ENCODE measurements at places on chromosomes 5 and 9.
A peak's percentile ranks its signal among the peaks of the same experiment; 100 is the strongest.

- peak; percentile 14 for DNase-seq
These were observed 1.1 kb upstream of the EPB41L4A start for GRCh38 chr5:112419986-112420864.

DNA sequence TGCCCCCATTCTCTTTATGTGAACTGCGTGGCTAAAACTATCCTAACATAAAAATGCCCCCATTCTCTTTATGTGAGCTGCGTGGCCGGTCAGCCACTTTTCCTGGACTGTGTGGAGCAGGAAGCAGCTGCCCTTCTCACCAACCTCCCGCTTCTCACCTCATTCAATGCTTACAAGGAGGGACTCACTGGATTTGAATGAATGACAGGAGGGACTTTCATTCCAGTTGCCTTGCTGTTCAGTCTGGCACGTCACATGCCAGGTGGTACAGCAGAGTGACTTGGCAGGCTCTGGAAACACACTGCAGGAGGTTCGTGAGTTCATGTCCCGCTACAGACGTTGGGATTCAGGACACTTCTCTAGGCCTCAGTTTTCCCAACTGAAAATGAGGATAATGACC is 60.2 kb upstream of the NFIL3 start:
- DNase-seq = no peak

DNA sequence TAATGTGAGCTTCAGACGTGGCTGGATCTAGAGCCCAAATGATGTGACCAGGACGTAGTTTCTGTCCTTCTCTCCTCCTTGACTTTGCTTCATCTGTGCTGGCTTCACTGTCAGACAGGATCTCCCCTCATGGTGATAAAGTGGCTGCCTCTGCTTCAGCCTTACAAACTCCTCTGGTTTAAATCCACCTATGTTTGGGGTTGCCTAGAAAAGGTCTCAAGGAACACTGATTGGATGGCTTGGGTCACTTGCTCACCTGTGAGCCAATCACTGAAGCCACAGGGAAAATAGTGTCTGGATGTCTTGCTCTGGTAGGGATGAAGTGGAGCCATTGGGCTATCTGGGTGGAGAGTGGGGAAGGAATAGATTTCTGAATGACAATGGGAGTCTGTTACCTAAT is 36.1 kb downstream of the FGF18 start:
- DNase-seq = no peak

DNA sequence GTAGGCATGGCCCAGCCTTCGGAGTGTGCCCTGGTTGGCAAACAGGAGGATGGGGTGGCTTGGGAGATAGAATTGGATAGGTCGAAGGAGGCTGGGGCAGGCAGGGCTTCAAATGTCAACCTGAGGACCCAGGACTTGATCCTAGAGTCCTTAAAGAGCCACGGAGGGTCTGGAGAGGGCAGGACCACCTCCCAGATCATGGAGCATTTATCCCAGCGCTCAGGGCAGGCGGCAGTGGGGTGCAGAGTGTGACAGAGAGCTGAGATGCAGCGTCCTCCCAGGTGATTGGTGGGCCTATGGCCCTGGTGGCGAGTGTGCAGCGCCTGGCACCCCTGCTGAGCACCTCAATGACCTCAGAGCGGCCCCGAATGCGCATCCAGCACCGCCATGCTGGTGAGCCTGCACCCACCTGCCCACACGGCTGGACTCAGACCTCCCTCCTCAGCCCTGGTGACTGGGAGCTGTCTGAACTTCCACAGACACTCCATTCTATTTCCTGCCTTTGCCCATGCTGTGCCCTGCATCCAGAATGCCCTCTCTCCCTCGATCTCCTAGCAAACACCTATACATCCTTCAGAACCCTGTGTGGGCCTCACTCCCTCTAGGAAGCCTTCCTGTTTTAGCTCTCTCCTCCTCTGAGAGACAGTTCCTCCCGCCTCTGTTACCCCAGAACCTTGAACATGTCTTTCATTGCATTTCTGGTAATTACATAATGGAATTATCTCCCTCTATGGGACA is 6.3 kb downstream of the ADGRD2 start:
- no peak for DNase-seq

DNA sequence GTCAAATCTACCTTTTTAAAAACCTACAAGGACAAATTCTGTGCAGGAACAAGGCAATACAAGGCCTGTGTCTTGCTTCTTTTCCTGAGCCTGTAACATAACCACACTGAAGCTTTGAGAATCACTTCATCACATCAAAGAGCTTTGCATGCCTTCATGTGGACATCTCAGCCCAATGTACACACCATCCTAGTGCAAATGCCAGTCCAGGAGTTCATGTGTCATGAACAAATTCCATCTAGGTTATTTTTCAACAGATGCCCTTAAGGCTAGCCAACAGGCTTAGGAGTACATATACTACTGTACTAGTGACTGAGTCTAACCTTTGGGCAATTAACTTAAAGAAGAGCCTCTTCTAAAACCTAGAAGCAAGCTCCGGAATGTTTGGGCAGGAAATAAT is 106.4 kb downstream of the CDH10 start:
- no peak for DNase-seq

DNA sequence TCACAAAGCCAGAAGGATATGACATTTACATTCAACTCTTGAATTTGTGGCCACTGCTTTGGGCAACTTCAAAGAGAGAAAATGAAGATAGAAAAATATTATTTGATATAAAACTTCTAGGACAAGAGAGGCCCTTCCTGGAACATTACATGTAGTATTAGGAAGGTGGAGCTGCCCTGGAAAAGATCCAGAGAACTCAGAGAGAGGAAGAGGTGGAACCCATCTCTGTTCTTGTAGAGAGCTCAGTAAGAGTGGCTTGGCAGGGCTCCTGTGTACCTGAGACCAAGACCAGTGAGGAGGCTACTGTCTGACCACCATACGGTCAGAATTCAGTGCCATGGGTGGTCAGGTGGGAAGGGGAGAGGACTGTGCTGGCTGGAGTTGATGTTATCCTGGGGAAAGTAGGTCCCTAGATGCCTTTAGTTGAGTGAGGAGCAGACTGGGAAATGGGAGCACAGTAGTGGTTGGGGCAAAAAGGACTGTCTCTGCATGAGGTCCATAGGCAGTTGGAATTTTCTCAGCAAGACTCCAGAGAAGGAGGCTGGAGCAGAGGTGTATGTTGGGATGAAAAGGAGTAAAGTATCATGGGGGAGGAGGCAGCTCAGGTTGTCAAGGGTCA is 7.6 kb downstream of the TGFBI start:
- no peak for DNase-seq

GRCh38 chr5:107783551-107783950 is 112.8 kb upstream of the EFNA5 start:
- no peak for DNase-seq

GRCh38 chr9:98906273-98907040 is 37.2 kb upstream of the COL15A1 start:
- no peak for DNase-seq

DNA sequence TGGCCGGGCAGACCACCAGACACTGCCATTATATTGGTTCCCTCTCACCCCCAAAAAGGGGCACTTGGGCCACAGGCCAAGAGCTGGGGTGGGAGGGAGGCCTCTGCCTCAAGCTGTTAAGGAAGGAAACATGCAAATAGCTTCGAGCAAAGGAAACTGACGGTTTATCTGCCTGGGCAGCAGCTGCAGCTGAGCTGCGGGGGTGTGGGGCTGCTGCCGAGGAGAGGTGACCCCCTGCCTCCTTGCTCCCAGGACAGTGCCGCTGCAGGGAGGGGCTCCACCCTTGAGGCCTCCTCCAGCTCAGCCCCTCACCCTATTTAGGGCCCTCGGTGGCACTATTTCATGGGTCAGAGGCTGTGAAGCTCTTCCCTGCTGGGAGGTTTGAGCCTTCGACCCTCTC is 789 bp downstream of the DOK3 start:
- no peak for DNase-seq

DNA sequence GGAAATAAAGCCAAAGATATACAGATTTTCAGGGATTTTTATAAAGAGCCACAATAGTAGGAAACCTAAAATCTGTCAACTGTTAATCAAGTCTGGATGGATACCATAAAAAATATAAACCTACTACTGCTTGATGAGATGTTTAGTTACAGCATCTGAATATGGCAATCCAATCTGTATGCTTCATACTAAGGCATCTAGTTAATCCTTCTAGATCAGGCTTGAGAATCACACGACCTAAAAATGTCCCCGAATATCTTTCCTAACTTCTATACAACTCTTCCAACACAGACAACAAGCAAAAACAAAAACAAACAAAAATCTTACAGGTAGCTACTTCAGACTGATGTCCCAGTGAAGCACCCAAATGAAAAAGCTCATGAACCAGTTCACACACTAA is 29.8 kb downstream of the SSBP2 start:
- no peak for DNase-seq

- DNase-seq = no peak
These were observed 56.0 kb upstream of the RAI14 start for GRCh38 chr5:34600118-34600493.

DNA sequence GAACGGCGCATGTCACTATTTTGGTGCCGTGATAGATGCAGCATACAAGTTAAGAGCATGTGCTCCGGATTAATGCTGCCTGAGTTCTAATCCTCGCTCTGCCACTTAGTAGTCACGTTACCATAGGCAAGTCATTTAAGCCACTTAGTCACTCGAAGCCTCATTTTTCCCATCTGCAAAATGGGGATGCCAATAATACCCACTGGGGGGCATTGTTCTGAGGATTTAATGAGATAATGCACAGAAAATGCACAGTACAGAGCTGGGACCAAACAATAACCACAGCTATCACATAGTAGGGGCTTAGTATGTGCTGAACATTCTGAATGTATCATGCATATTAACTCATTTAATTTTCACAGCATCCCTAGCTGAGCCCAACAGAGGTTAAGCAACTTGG is 9.1 kb downstream of the NIPAL4 start:
- DNase-seq = no peak

- DNase-seq = no peak
These were observed 573.6 kb upstream of the ARRDC3 start for GRCh38 chr5:91956738-91957137.

DNA sequence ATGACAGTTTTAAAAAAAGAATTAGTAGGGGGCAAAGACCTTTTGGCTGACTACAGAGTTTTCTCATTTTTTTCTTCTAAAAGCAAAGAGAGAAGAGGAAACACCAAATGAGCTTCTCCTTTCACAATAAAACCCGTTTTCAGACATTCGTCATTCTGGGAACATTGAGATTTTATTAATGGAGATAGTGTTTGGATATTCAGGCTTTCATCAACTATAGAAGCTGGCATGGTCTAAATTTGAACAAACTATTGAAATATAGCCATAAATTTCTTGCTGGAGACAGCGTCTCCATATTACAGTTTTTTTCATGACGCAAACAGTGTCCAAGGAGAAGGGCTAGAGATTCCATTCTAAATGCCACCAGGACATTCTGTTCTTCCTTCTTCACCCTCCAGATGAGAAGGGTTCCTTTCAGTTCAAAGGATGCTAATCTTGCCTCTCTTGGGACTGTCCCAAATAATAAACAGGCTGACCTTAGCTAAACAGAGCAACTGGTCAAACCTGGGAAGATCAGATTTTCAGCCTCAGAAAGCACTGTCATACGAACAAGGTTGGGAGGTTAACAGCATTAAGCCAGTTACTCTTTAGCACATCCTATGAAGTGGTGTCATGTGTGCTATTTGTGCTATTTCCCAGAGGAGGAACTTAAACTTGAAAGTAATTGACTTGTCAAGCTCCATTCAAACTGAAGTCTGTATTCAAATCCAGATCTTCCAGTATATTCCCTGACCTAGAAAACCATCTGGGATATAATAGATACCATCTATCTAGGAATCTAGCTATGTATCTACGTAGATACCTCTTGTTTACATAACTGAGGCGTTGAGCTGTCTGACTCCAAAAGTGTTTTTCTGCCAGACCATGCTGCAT is 125.6 kb downstream of the LPAR1 start:
- DNase-seq = no peak

- DNase-seq = peak; percentile 45
These were observed at the start of gene CCNI2 for GRCh38 chr5:132746954-132747615. Gene CCNI2, plus strand, starts transcription at chr5:132747426. Its CDS starts 70 bp downstream, at chr5:132747496.

DNA sequence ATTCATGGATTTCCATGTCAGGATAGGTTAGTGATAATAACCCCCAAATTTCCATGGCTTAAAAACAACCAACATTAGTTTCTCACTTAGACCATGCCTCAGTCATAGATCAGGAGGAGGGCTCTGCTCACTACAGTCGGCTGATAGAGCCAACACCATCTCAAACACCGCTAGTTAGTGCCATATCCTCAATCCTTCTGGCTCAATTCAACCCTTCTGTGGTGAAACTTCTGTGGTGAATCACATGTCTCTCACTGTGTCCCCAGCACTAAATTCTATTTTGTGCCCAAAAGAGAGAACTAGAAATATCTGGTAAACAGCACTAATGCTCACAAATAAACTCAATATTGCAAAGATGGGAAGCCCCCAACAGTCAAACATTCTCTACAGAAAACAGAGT is 21.1 kb downstream of the ECPAS start:
- no peak for DNase-seq

DNA sequence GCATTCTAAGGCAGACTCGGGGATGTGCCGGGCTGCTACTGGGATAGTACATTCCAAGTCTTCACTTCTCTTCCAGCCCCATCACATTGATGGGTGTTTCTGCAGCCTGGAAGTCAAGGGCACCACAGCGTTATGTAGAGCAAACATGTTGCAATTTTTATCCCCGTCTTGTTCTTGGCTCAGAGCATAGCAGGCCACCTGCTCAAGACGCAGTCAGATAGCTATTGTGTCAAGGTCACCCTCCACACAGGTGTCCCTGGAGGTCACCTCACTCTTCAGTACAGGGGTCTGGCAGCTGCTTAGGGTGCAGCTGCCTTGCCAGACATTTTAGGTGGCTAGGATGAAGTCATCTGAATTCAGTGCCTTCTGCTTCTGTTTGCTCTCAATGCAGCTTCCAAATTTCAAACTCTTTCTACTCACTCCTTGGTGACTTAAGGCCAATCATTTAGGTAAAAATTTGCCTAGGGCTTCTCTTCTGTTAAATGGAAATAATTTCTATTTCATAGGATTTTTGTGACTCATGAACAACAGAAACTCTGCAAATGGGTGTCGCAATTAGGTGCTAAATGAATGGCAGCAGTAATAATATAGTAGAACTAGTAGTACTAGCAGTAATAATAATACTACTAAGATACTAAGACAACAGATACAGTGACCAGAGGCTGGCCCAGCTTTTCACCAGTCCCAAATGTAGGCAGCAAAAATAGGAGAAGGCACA is 24.3 kb downstream of the KCNV2 start:
- DNase-seq = no peak

GRCh38 chr5:156361436-156362109 is 34.6 kb downstream of the SGCD start:
- DNase-seq = no peak

- DNase-seq = no peak
These were observed 12.7 kb downstream of the CSF2 start for GRCh38 chr5:132086277-132086794.

DNA sequence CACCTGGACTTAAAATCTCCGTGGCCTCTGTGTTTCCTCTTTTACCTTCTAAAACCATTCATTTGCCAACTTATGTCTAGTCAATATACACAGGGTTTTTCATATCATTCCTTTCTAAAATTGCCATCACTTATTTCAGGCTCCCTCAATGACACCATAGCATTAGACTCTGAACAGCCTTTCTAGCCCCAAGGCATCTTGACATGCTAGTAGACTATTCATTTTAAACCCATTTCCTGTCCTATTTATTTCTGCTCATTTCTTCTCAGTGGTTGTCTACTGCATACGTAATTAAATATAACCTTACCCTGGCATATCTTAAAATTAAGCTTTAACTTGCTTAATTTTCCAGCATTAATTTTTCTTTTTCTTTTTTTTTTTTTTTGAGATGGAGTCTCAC is 83.2 kb downstream of the PHAX start:
- no peak for DNase-seq

- no peak for DNase-seq
These were observed 13.5 kb upstream of the NUP214 start for GRCh38 chr9:131111854-131112311.

Data from stimulated activated CD4-positive, alpha-beta T cell treated with anti-CD3 and anti-CD28 coated beads, Interleukin-2, amount 100 ng/mL, for 48 hours (primary cell).